ENCODE measurements at places on chromosomes 4 and X.

GRCh38 chr4:145882604-145883003, 56.0 kb downstream of the ZNF827 start:
- no peak for DNase-seq

DNA sequence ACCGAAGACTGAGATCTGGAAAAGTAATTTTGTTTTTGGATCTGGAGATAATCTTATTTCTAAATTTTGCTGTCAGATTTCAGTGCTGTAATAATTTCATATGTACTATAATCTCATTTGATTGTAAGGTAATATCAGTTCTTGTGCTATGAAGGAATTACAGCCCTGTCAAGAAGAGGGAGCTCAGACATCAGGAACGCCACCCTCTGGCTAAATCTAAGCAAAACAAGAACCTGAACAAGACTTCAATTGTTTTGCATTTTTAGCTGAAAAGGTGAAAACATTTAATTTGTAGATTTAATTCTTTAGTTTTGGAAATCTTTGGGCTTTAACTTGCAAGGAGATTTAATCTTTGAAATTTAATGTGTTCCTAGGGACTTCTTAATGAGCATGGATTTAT, 525.4 kb upstream of the HS3ST1 start:
- DNase-seq = no peak

- DNase-seq = no peak
Observed at GRCh38 chr4:169142906-169143305, 127.8 kb downstream of the SH3RF1 start.

DNA sequence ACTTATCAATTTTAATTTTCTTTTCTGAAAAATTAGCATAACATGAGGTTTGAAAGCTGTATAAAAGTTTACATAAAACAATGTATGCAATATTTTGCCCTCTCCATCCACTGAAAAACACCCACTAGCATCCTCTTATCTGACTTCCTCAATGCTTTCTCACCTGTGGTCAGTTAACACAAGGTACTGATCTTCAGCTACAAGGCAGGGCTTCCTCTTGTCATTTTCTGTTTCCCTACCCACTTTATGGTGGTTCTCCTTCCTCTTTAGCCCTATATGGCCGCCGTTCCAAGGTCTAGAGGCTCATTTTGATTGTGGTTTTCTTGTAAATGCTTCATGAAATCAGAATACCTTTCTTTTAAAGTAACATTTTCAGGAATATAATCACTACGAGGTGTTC, 618.6 kb upstream of the CPEB2 start:
- no peak for DNase-seq

GRCh38 chr4:78956975-78957374, 17.7 kb upstream of the PAQR3 start:
- no peak for DNase-seq

DNA sequence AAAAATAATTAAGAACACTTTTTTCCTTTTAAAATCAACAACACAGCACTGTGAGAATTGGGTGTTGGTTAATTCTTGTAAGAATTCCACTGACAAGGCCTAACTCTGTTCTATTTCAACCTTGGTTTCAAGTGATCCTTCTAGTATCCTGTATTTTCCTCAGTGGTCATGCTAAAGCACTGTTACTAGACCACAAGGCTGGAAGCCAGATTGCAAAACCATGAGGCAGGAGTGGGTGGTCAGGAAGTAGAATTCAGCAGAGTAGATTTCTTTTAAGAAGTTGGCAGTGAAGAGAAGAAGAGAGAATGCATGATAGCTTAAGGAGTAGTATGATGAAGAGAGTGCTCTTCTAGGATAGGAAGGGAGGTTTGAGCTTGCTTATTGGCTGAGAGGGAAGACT, 71.6 kb upstream of the LEF1 start:
- no peak for DNase-seq

- no peak for DNase-seq
Observed at GRCh38 chr4:83810428-83810827, 274.5 kb downstream of the GPAT3 start.

DNA sequence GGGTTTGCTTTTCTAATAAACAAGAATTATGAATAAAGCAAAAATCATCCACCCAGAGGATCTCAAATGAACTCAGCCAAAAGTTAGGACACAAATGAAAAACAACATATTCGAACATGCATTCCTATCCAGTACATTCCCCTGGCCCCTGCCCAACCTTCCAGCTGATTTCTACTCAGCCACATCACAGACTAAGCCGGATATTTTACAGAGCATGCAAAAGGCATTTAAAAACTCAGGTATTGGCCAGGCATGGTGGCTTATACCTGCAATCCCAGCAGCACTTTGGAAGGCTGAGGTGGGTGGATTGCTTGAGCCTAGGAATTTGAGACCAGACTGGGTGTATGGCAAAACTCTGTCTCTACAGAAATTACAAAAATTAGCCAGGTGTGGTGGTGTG, 54.6 kb downstream of the RELL1 start:
- no peak for DNase-seq

All from stimulated activated CD8-positive, alpha-beta memory T cell treated with anti-CD3 and anti-CD28 coated beads, Interleukin-7, amount 100 ng/mL, for 48 hours (primary cell).